ENCODE measurements at places on chromosomes 6 and 20.
A peak's percentile ranks its signal among the peaks of the same experiment; 100 is the strongest.

GRCh38 chr6:130240232-130240631 lies 17.5 kb upstream of the SAMD3 start:
- peak; percentile 63 for DNase-seq

GRCh38 chr6:11392778-11393507 lies 144.6 kb upstream of the TMEM170B start:
- DNase-seq = no peak

DNA sequence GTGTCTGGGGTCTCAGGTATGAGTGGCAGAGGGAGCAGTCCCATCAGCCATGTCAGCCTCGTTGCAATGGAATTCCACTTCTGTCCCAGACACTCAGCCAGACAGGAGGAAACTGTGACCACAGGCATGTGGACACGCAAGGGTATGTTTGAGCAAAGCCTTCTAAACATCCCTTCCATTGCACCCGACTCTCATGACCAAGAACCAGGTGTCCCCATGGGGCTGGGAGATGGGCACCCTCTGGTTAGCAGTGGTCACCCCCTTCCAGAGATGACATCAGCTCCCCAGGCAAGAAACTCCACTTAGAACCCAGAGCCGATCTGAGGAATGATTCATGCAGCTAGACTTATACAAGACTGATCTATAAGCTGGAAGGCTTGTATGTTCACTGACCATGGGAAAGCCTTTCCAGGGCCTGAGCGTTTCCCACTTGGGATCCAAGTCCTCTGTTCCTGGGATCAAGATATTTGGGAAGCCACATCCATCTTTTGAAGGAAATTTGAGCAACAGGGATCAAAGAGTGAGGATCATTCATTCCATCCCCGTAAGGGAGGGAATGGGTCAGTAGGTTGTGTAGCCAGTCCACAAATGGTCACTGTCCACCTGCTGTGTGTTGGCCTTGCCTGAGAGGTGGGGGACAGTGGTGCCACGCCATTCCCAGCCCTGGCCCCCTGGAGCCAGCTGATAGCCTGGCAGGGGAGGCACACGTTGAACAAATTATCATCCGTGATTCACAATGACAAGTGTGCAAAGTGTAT lies 3.9 kb upstream of the MRGBP start:
- no peak for DNase-seq

DNA sequence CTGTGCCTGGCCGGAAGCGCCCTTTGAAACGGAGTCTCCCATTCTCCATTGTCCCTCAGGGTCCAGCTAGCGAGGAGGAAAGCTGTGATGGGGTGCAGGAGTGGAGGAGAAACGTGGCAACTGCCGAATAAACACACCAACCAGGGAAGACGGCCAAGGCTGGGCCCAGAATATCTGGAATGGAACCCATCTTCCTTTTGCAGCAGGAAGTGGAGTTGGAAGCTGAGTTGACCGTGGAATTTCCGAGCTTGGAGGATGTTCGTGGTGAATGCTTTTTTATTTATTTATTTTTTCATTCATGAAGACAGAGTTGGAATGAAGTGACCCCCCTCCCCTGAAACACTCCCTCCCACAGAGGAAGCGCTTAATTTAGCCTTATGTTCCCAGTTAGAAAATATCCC lies 105.6 kb upstream of the RNF24 start:
- no peak for DNase-seq

- DNase-seq = no peak
These were observed 143.4 kb downstream of the BCKDHB start for GRCh38 chr6:80249897-80250296.

DNA sequence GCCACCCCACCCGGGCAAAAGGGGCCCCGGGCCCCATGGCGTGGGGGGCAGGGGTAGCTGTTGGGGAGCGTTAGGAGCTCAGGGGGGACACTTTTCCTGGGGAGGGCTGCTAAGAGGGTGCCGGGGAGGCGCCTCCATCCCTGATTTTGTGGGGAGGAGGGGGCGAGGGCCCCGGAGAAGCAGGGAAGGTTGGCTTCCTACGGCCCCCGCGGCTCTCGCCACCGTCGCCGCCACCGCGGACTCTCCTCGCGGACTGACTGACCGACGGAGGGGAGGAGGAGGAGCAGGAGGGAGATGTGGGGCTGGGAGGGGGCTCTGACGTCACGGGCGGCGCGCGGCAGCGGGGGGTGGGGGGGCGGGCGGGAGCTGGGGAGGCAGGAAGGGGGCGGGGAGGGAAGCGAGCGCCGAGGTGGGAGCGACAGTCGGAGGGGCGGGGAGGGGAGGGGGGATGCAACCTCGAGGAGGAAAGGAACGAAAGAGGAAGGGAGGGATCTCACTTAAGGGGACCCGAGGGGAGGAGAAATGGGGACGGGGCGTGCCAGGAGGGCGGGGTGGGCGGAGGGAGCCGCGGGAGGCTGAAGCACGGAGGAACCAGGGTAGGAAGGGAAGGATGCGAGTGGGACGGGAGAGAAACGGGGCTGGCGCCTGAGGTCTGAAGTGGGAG lies 5.1 kb downstream of the GABBR1 start:
- DNase-seq = no peak

DNA sequence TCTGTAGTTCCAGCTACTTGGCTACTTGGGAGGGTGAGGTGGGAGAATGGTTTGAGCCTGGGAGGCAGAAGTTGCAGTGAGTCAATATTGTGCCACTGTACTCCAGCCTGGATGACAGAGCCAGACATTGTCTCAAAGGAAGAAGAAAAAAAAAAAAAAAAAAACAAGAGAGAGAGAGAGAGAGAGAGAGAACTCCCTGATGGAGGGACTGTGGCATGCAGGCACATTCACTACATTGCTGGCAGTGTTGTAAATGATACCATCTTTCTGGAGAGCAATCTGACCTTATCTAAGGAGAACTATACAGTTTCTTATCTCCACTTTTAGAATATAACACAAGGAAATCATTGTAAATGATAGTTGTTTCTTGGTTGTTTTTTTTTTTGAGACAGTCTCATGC lies 85.1 kb downstream of the MDN1 start:
- DNase-seq = peak; percentile 6

DNA sequence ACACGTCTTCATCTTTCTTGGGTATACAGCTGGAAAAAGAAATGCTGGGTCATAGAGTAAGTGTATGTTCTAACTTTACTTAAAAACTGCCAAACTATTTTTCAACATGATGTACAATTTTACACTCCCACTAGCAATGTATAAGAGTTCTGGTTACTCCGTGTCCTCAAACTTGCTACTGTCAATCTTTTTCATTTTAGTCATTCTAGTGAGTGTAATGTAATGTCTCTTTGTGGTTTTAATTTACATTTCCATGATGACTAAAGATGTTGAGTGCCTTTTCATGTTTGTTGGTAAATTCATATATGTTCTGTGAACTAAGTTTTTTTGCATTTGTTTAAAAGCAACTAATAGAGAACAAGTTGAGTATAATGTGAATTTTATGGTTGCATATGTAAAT lies 43.9 kb downstream of the ATG5 start:
- DNase-seq = no peak

DNA sequence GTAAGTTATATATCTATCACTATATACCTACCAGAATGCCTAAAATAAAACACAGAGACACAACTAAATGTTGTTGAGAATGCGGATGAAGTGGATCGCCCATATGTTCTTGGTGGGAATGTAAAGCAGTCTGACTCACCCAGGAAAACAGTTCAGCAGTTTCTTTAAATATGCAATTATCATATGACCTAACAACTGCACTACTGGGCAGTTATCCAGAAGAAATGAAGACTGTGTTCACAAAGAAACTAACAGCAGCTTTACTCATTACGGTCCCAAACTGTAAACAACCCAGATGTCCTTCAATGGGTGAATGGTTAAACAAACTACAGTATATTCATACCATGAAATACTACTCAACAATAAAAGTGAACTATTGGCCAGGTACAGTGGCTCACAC lies 14.3 kb upstream of the ZC3H12D start:
- DNase-seq = no peak

DNA sequence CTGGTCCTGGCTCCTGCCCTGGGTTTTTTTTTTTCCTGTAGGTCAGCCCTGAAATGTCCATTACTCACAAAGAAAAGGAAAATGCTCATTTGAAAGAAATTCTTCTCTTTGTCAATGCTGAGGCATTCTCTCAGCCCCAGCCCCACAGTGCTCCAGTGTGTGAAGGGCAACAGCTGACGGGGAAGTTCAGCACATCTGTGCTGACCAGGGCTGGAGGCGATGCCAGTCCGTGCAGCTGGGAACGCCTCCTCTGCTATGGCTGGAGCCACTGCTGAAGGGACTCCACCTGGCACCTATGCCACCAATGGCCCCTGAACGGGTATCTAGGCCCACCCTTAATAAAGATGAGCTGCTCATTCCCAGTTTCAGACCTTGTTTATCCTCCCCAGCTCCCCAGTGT lies 71.9 kb upstream of the SLCO4A1 start:
- no peak for DNase-seq

- no peak for DNase-seq
These were observed 63.9 kb upstream of the PLEKHG1 start for GRCh38 chr6:150535818-150536220.

- no peak for DNase-seq
These were observed 41.7 kb downstream of the ZMYND8 start for GRCh38 chr20:47314647-47315338.
